ENCODE measurements at places on chromosomes 5 and 9.

- no peak for DNase-seq
Observed at GRCh38 chr9:89478821-89479668, 18.9 kb downstream of the SEMA4D start.

DNA sequence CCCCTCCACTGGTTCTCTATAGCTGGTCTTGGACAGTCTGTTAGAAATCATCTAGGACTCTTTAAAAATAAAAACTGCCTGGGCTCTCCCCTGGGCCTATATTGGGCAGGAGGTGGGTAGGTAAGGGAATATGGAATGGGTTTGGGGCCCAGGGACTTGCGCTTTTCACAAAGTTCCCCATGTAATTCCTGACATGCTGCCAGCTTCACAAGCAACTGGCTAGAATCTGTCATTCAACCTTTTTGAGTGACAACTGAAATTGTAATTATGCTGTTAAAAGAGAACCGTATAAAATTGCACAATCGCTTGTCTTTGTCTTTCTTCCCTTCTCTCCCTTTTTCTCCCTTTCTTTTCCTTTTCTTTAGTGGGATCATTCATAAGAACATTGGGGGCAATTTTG lies 603.1 kb downstream of the EBF1 start:
- DNase-seq, result no peak

GRCh38 chr9:79116041-79116440 lies 455.7 kb upstream of the TLE4 start:
- no peak for DNase-seq

DNA sequence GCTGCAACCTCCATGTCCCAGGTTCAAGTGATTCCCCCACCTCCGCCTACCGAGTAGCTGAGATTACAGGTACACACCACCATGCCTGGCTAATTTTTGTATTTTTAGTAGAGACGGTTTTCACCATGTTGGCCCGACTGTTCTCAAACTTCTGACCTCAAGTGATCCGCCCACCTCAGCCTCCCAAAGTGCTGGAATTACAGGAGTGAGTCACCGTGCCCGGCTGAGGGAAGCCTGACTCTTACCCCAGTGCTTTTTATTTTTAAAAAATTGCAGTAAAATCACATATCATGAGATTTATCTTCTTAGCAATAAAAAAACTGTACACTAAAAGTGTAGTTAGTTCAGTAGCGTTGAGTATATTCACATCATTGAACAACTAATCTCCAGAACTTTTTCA lies 105.3 kb downstream of the SLIT3 start:
- DNase-seq, result peak; percentile 16

- DNase-seq, result no peak
Observed at GRCh38 chr9:100014846-100015245, 84.0 kb downstream of the ERP44 start.

- peak; percentile 97 for DNase-seq
Observed at GRCh38 chr9:16627967-16628366, 242.5 kb downstream of the BNC2 start.

- no peak for DNase-seq
Observed at GRCh38 chr9:114027863-114028465, 50.1 kb downstream of the AMBP start.

- DNase-seq, result no peak
Observed at GRCh38 chr9:4984171-4984620, 876 bp upstream of the JAK2 start.

- DNase-seq, result no peak
Observed at GRCh38 chr9:117547904-117548303, 133.0 kb upstream of the ASTN2 start.

- DNase-seq, result no peak
Observed at GRCh38 chr9:91820949-91821880, 128.8 kb downstream of the ROR2 start.

GRCh38 chr9:89139455-89139854 lies 39.2 kb downstream of the SHC3 start:
- DNase-seq, result peak; percentile 48

- DNase-seq, result no peak
Observed at GRCh38 chr5:94595281-94595840, 23.0 kb downstream of the KIAA0825 start.

DNA sequence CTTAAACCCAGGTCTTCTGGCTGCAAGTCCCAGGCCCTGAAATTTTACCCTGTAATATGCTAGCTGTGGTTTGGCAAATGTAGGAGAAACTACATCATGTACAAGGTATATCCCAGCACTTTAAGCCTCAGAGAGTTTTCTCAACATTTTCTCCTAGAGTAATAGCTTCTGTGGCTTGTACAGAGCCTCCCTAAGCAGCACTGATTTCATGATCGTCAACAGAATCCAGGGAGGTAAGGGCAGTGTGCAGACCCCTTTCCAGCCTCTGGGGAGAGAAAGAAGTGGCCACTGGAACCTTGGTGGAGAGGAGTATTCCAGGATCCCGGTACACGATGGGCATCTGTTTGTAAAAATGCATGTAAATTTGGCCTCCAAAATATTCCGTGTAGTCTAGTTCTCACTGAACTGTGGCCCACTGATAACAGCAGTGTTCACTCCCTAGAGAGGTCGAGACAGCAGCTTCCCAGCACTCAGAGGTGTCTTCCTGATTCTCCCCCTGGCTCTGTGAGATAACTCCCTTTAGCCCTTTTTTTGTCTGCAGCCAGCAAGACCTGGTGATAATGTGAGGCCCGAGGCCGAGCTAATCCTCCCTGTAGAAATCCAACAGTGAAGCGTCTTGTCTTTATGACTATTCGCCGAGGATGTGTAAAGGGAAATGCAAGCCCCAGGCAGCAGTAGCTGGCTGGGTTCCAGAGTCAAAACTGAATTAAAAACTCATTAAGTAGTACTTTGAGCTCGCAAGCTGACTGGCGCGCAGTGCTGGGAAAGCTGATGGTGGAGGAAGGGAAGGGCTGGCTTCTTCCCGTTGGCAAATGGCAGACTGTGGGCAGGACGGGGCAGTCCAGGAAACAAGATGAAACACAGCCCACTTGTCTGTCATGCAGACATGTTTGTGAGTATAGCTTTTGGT lies 59.0 kb downstream of the MAP1B start:
- peak; percentile 91 for DNase-seq

DNA sequence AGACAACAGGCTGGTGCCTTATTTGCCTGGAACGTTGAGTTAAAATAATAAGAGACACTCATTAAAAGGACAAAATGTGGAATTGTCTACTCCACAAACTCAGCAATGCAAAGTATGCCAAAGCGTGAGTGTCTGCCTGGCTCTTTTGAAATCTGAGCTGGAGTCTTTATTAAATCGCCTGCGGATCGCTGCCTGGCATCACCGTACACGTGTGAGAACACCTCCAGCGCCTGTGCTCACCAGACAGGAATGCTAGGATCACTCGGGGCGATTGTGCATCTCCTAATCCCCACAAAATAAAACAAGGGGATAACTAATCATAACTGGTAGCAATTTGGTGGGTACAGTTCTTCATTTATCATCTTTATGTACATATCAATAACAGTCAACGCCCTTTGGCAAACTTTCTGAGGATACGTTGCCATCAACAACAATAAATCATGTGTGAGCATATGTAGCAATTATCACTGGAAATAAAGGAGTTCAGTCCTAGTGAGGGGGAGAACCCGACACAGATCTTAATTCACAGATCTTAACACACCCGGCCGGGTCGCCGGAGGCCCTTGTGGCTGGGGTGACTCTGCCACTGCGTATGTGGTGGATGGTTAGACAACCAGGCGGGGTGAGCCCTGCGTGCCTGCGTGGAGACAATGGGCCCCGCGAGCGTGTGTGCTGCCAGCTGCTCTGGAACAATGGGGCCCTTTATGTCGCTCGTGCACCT lies 284.9 kb upstream of the IRX1 start:
- no peak for DNase-seq

DNA sequence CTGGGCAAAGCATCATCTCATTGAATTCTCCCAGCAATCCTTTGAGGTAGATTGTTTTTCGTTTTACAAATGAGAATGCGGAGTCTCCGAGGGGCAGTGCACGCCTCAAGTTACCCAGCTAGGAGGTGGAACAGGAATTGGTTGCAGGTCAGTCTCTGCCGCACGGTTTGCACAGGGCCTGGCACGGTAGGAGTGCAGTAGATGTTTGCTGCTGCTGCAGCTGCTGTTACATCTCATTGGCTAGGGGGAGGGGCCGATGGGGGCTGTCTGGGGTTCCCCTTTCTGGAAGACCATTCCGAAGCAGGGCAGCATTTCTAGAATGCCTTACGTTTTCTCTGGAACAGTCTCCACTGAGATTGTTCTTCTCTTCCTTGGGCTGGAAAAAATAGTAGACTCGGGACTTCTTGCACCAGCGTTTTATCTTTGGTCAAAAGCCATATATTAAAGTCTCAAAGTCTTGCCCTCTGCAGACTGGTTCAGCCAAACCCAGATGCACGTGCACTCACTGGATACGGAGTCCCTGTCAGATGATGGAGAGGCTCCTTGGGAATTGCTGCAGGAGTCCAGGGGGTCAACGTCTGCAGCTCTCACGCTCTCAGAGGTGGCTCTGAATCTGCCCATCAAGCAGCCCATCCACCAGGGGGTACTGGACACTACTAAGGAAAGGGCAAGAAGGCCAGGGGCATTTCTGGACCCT lies 1.2 kb downstream of the USP20 start:
- DNase-seq, result no peak

DNA sequence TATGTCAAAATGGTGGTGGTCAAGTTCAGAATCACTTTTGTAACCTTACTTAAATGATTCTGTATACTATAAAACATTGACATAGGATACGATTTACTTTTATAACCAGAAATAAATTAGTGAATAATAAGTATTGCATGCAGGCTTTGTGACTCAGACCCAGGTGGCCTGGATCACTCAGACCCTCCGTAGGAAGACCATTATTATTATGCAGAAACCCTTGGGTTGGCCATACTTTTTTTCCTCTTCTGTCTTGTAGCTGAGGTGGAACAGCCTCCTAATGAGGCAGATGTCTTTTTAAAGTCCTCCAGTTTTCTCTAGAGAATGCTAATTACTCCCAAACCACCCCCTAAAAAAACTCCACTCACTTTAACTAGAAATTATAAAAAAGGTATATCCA lies 121.9 kb downstream of the LPAR1 start:
- DNase-seq, result no peak

GRCh38 chr9:137691646-137692351 lies 73.0 kb downstream of the EHMT1 start:
- no peak for DNase-seq

- DNase-seq, result no peak
Observed at GRCh38 chr5:172683645-172684471, 42.8 kb downstream of the NEURL1B start.

GRCh38 chr5:22500556-22500955 lies 352.6 kb downstream of the CDH12 start:
- no peak for DNase-seq

GRCh38 chr5:122030251-122030650 lies 47.8 kb downstream of the LOX start:
- DNase-seq, result peak; percentile 24

DNA sequence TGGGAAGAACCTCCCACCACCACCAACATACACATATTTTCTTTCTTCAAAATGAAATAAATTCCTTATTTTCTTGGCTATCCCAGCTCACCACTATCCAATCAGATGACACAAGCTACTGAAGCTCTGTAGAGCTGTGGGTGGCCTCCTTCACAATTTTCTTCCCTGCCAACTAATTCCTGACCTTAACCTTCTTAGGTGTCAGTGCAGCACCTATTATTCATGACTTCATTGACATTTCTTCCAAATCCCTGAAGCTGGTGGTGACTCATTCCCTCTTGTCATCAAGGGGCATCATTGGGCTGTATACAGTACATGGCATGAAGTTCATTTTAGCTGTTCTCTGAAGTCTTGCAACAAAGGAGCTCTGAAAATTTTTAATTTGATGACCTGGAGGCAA lies 42.0 kb upstream of the ADRA1B start:
- peak; percentile 65 for DNase-seq

- no peak for DNase-seq
Observed at GRCh38 chr9:105673850-105674387, 11.7 kb downstream of the TAL2 start.

DNA sequence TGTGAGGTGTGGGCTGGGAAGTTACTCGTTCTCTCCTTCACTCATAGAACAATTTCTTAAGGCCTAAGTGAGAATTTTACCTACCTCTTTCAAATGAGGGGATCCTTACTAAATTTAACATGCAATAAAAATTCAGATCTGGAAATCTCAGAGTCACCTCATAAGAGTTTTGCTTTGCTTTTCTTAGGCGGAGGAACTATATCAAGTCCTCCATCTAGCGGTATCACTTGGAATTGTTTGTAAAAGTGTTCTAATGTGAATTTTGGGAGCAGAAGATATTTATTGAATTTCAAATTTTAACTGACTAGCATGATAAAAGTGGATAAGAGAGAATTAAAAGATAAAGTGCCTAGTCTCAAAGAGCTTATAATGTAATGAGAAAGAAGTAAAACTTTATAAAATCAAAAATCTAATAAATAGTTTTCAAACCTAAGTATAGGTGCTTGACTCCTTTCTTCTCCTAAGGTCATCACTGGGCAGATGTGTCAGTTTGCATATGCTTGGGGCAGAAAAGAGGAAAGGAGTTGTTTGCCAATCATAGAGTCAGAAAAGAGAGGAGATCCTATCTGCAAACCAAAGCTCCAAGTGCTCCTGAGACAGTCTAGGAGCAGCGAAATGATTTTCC lies 145.7 kb upstream of the DAB2 start:
- peak; percentile 57 for DNase-seq

GRCh38 chr5:130104895-130105688 lies 200.8 kb downstream of the CHSY3 start:
- DNase-seq, result peak; percentile 61

DNA sequence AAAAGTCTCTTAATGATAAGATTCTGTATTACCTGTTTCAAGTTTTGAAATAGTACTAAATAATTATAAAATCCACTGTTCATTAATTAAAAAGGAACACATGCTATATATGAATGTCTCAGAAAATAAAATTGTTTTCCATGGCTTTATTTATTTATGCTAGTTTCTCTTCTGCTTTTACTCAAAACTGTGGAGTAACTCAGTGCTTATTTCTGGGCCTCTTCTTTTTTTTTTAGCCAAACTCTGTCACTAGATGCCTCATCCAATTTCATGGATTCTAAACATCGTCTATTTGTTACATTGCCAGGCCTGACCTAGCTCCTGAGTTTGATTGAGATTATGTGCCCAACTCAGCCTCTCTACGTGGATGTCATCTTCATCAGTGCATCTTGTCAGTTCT lies 1509.7 kb downstream of the MAT2B start:
- no peak for DNase-seq

Data from EH (cell line).